NCI-H524 treated with DMSO at 0.1 percent for 48 hours (cell line): ENCODE measurements at places on chromosomes 16 and 17.

DNA sequence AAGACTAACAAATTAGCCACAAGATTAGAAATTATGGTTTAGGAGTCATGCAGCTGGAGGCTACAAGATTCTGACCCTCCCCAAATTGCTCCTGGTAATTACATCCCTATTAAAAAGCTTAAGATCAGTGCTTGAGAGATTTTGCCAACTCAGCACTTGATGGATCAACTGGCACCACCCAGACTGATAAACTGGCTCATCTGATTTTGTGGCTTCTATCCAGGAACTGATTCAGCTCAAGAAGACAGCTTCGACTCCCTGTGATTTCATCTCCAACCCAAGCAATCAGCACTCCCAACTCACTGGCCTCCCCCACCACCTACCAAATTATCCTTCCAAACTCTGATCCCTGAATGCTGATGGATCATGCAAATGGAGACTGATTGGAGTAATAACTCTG lies 94.8 kb downstream of the TNFRSF13B start:
- no peak for DNase-seq

GRCh38 chr17:60827943-60828342 lies 150.3 kb downstream of the BCAS3 start:
- no peak for DNase-seq

DNA sequence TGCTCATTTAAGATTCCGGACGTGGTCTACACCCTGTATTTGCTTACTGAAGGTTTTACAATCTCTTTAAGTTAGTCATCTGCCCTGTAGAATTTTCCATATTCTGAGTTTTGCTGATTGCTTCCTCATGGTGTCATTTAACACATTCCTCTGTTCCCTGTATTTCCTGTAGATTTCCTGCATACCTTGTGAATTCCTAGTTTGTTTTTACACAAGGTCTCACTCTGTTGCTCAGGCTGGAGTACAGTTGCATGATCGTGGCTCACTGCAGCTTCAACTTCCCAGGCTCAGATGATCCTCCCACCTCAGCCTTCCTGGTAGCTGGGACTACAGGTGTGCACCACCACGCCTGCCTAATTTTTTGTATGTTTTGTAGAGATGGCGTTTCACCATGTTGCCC lies 66.8 kb downstream of the CMIP start:
- no peak for DNase-seq

DNA sequence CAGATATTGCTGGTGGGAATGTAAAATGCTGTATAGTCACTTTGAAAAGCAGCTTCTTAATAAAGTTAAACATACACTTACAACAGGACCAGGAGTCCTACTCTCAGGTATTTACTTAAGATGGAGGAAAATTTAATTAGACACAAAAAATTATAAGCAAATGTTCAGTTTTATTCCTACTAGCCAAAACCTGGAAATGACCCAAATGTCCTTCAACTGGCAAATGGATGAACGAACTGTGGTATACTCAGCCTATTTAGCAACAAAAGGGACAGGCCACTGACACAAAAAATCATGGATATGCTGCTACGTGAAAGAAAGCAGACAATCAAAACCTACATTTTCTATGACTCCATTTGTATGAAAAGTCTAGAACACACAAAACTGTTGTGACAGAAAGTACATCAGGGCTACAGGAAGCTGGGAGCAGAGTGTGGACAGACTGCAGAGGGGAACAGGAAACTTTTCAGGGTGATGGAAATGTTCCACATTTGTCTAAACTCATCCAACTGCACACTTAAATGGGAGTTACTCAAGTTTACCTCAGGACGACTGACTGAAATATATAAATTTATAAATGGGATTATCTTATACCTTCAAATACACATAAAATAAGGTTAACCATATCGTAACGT lies 49.3 kb upstream of the MNT start:
- no peak for DNase-seq

DNA sequence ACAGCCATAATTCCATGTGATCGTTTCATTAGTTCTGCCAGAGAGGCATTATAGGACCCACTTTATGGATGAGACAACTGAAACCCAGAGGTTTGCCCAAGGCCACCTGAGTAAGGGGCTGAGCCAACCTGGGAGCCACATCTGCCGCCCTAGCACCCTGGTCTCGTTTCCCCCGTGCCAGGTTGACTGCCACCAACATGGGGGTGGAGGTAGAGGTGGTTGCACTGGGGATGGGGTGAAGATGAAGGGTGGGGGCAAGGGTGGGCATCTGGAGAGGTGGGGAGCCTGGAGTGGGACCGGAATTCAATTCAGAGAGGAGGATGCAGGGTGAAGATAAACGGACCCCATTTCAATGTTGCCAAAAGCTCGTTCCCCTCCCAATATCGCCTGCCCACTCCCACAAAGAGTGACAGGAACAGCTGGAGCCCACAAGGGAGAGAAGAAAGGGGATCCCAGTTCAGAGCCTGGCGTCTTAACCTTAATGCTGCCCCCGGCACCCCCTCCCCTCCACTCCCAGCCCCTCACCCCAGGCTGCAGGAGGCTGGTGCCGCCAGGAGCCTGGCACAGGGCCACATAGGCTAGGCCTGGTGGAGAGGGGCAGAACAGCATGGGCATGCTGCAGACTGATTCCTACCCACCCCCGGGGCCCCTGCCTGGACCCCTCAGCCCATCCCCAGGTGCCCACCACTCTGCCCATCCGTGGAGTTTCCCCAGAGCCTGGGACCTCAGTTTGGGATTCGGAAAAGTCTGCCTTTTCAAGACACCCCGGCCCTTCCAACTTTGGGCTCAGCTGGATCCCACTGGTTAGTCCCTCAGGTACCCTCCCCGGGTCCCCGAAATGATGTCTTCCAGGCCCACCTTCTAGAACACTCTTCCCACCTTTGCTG lies 29.6 kb downstream of the NGFR start:
- no peak for DNase-seq

DNA sequence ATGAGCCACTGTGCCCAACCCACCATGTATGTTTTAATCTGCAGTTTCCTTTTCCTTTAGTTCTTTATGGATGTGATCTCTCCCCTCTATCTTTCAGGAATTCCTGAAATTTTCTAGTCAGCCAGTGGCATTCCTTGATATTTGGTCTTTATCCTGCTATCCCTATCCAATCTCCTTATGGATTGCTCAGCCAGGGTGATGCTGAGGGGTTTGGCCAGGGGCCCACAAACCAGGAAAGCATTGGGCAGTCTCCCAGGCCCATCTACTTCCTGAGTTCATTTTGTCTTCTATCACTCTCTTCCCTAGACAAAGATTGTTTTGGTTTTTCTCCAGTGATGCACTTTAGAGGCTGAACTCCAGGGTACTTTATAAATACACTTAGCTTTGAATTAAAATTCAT lies 115.9 kb downstream of the KATNIP start:
- DNase-seq = no peak

DNA sequence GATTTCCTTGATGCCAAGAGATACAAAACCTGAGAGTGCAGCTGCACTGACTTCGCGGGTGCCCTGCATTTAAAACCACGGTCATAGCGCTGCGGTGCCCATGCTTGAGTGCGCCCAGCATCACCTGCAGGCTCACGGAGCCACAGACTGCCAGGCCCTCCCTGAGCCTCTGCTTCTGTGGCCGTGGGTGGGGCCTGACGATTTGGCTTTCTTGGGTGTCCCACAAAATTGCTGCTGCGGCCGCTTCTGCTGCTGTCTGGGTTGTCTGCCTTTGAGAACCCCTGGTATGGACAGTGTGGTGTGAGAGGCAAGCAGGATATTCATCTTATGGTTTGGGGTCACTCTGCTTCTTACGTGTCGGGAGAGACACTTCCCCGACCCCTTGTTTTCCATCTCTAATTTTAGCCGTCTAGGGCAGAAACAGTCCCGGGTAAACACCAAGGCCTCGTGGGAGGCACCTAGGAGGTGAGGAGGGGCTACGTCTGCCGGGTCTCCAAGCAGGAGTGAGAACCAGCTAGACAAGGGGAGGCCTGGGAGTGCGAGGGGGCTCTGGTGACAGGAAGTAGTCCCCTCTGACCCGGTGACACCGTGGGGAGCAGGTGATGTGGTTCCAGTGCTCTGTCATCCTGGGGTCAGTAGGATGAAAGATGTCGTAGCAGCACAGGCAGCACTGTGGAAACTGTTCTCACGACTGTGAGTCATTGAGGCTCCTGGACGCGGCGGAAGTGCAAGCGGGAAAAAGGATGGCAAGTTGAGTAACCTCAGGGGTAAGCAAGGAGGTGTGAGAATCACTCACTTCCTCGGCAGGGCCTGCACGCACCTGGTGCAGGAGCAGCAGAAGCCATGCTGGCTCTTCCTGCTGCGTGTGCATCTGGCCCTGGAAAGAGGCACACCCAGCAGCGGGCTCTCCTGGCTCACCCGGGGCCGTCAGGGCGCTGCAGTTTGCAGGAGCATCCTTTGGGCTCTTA lies 176.3 kb downstream of the RPTOR start:
- no peak for DNase-seq

- DNase-seq = no peak
These were observed 190.2 kb upstream of the TNRC6C start for GRCh38 chr17:77768248-77768852.

GRCh38 chr17:44687756-44688155 lies 1.8 kb downstream of the CCDC43 start:
- DNase-seq = no peak

GRCh38 chr17:11882716-11883115 lies 114.6 kb downstream of the ZNF18 start:
- DNase-seq = no peak

- DNase-seq = no peak
These were observed 16.7 kb upstream of the TOB1 start for GRCh38 chr17:50882851-50883250.

DNA sequence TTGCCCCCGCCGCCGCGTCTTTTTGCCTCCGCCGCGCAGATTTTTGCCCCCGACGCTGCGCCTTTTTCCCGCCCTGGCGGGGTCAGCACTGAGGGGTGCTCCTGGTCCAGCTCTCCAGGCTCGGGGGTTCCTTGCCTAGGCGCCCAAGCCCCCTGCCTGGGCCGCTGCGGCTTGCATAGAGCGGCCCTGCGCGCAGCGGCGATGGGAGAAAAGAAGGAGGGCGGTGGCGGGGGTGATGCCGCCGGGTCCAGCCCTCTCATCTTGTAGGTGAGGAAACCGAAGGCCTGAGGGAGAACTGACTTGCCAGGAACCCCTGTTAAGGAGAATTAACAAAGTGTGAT lies 330.8 kb upstream of the WSB1 start:
- no peak for DNase-seq

DNA sequence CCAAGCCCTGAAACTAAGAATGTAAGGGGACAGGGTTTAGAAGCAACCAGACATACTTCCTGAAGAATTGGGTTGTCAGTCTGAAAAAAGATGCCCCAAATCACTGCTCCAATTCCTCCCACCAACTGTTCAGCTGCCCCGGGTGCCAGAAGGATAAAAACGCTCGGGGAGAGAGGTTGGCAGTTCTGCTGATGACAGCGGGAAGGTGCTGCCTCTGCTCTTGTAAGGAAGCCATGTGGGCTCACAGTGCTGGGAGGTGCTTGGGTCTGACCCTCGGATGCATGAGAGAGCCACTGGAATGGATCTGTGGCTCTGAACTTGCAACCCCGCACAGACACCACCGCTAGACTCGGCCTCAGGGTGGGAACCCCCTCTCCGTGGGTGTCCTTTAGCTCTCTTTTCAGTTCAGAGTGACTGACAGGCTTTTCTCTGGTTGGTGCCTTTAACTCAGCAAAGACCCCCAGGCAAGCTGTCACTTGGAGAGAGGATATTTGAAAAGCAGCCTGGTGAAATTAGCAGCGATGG lies 364.8 kb upstream of the RBFOX1 start:
- no peak for DNase-seq

DNA sequence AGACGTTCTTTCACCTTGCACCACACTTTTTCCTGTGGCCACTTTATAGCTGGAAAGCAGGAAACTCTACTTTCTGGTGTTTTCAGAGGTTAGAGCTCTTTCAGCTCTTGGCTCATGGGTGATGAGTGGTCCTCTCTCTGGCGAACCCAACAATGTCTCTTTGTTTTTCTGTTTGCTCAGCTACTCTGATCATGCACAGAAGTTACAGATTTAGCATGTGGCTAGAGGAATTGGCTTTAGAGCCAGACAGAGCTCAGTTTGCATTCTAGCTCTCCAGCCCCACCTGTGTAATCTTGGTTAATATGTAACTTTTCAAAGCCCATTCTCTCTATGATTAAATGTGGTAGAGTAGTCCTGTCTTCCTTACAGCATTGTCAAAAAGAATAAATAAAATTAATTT lies 225.2 kb downstream of the HAPSTR1 start:
- no peak for DNase-seq

- no peak for DNase-seq
These were observed 21.2 kb downstream of the ZNF469 start for GRCh38 chr16:88403794-88404581.

DNA sequence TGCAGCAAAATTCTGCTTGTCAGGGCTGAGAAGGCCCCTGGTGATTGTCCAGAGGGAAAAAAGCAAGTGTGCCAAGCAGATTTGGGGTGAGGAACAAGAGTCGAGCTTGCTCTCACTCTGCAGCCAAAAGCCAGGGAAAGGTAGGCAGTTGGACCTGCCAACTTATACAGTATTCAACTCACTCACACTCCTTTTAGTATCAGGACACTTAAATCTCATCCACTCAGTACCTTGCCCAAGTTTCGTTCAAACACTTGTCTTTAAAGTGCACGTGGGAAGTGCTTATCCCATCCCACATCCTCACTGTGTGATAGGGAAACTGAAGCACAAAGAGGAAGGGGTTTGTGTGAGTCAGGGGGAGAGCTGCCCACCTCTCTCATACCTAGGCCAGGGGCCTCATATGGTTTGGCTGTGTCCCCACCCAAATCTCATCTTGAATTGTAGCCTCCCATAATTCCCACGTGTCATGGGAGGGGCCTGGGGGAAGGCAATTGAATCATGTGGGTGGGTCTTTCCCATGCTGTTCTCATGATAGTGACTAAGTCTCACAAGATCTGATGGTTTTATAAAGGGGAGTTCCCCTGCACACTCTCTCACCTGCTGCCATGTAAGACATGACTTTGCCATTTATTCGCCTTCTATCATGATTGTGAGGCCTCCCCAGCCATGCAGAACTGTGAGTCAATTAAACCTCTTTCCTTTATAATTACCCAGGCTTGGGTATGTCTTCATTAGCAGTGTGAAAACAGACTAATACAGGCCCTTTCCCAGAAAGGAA lies 25.6 kb upstream of the CES5A start:
- no peak for DNase-seq

DNA sequence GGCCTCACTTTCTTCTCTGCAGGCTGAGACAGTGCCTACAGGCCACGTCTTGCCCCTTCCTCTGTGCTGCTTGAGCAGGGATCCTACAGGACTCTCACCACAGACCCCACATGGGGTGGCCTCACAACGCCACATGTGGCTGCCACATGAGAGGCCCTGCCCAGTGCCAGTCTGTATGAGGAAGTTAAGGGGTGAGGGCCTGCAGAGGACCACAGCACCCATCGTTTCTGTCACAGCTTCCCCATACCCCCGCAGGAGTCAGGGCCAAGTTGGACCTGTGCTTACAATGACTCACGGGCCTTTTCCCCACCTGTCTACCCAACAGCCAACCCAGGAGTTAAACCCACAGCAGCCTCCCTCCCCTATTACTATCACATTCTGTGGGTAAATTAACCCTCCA lies 2.9 kb upstream of the GSDMB start:
- no peak for DNase-seq
